ENCODE measurements at places on chromosomes 4 and X. TPM values are rescaled to one million over a fixed set of nuclear protein-coding genes. Genes with fewer than 3 reads are reported as not detected.

ETDB gene
- polyA plus RNA-seq = 0.19 TPM

CTAG1B gene
- polyA plus RNA-seq = not detected

RASSF6 gene
- polyA plus RNA-seq = 2.4 TPM

MORC4 gene
- polyA plus RNA-seq = 38.3 TPM

CXorf65 gene
- polyA plus RNA-seq = 0.28 TPM

TAF1 gene
- polyA plus RNA-seq = 56.2 TPM

CABS1 gene
- not detected for polyA plus RNA-seq

ELF4 gene
- 11.0 TPM for polyA plus RNA-seq

ZCCHC12 gene
- 0.45 TPM for polyA plus RNA-seq

LRCH2 gene
- 10.9 TPM for polyA plus RNA-seq

ARSJ gene
- 5.5 TPM for polyA plus RNA-seq

MAEA gene
- polyA plus RNA-seq = 58.5 TPM

SYNPO2 gene
- 5.7 TPM for polyA plus RNA-seq

HERC6 gene
- polyA plus RNA-seq = 12.8 TPM

SERTM2 gene
- polyA plus RNA-seq = not detected

All from right lung (tissue), 10 donors.